ENCODE measurements at places on chromosomes 7 and 10.

GRCh38 chr7:101882005-101882421 lies 64.6 kb downstream of the CUX1 start:
- DNase-seq: no peak

DNA sequence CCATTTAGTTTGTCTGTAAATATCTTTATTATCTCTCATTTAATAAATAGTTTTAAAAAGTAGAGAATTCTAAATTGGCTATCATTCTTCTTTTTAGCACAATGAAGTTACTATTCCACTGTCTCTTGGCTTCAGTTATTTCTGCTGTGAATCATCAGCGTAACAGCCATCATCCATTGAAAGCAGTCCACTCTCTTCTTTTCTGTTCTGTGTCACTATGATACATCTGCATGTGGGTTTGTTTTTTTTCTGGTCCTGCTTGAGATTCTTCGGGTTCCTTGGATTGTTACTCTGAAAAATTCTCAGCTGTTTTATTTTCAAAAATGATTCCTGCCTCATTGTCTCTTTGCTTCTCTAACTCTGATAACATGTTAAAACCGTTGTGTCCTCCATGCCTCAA lies 52.5 kb downstream of the CSGALNACT2 start:
- no peak for DNase-seq

DNA sequence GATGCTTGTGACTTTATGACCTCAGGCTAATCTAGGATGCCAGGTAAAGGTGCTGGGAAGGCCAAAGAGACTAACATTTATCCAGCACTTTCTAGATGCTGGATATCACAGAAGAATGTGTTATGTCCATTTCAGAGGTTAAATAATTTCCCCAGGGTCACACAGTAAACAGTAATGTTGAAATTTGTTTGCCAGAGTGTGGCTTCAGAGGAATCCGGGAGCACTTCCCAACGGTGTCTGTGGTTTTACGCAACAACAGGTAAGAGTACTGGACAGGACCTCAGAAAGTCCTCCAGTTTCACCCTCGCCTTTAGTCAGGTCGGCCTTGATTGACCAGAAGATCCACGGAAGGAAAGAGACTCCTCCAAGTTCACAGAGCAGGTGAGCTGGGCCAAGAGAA lies 1.7 kb downstream of the SHTN1 start:
- DNase-seq: no peak

- DNase-seq: no peak
Measured at GRCh38 chr7:97871659-97872024, 566 bp downstream of the ASNS start.

DNA sequence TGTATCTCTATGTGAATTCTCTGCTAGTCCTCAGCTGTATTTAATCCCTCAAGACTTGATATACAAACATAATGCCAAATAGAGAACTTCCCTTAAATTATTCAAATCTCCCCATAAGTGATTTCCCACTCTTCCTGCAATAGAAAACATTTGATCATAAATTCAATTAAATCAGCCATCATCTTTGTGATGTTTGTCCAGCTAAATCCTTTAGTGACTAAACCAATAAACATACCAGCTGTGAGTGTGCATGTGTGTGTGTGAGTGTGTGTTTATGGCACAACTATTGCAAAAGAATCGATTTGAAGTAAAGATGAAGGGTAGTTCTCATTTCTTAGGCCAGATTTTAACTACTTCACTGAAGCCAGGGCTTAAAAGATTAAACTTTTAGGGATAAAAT lies 175.5 kb upstream of the FZD1 start:
- no peak for DNase-seq

DNA sequence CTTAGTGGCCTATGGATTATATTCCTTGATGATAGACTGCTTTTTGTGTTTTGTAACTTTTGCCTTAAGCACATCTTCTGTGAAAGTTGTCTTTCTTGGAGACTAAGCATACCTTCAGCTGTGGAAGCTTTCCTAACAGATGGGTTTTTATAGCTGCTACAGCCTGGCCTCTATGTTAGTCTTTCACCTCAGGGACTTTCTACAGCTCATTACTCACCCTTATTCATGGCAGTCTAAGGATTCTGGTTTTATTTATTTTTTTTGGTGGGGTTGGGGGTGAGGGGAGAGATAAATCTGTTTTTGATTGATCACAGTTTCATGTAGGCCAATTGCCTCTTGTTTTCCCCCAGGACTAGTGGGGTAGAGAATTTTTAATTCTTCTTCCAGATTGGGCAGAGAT lies 219.9 kb downstream of the DKK1 start:
- DNase-seq: no peak

DNA sequence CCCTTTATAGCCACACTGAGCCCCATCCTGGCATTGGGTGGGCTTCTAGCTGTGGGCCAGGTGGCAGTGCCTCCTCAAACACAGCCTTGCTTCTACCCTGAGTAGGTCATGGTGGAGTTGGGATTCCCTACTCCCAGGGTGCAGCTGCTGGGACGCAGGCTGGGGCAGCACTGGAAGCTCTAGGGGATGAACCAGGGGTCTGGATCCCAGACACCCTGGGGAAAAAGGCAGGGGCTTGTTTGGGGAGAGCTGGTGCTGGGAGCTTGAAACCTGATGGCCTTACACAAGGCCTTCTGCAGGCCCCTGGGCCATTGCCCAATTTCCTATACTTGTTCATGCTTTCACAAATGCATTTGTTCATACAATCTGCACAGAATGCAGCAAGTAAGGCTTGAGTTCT lies 103.7 kb upstream of the CTBP2 start:
- no peak for DNase-seq

GRCh38 chr10:27685681-27686080 lies 59.9 kb downstream of the MKX start:
- no peak for DNase-seq

DNA sequence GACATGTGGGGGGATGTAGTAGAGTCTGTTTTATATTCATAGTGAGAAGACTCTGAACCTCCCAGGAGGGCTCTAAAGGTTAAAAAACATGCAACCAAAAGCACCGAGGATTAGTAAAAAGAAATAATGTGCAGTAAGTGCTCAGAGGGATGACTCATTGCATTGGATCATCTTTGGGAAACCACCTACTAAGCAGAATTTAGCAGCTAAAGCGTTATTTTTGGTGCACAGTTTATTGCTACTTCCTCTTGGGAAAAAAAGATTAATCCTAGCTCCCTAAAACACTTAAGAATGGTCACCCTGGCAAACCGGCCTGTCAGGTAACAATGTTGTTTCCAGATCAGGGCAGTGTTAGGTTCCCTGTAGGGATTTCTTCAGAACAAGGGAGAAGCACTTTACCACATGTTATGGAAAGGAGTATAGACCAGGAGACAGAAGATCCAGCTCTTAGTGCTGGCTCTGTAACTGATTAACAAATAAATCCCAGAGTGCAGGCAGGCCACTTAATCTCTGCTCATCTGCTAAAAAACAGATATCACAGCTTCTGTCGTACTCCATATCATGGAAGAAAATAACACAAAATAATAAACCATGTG lies 44.8 kb upstream of the FAM133B start:
- no peak for DNase-seq

DNA sequence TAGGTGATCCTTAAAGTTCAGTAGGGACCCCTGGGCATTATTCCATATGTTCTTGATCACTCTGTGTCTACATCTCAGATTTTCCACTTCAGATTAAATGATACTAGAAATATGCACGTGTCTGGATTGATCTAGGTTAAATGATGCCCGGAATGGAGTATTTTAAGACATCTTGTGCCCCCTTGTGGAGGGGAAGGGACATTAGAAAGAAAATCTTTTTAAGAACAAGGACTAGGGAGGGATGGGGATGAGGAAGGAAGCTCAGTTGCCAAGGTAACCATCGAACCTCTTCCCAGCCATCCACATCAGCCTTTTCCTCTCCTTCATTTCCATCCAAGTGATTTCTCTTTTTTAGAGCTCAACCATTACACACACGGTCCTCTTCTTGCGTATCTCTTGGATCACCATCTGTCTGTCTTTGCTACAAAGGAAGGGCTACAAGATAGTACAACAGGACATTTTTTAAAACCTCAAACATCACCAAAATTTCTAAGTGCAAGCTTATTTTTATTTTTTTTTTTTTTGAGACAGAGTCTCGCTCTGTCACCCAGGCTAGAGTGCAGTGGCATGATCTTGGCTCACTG lies 40.5 kb downstream of the PRSS2 start:
- no peak for DNase-seq

DNA sequence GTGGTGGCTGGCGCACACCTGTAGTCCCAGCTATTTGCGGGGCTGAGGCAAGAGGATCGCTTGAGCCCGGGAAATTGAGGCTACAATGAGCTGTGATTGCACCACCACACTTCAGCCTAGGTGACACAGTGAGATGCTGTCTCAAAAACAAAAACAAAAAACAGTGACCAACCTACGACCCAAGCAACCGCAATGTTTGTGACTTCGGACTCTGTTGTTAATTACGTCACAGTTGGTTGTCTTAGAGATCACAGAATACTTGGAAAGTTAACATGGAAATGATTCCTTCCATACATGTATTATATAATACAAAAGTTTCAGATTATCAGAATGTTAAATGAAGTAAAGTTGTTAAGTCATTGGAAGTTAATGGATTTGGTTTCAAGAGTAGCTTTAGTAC lies 106.2 kb downstream of the REEP3 start:
- no peak for DNase-seq

Measured in nucleus accumbens (tissue), 56 donors.